Thoracic aorta (tissue), 2 donors: ENCODE measurements at places on chromosomes 2 and 18. TPM values are rescaled to one million over a fixed set of nuclear protein-coding genes. Genes with fewer than 3 reads are reported as not detected.
A peak's percentile ranks its signal among the peaks of the same experiment; 100 is the strongest.

Gene RSAD2
- 11.3 TPM for total RNA-seq

Gene FBLN7
- 5.1 TPM for total RNA-seq

Gene ONECUT2
- not detected for total RNA-seq

Gene RAB6C
- total RNA-seq, result 0.68 TPM

Gene EXOC6B
- 29.6 TPM for total RNA-seq

Gene CCDC121
- 1.9 TPM for total RNA-seq

Gene RNF125
- 2.2 TPM for total RNA-seq

Gene TEKT4
- not detected for total RNA-seq

Gene AQP4
- not detected for total RNA-seq

DNA sequence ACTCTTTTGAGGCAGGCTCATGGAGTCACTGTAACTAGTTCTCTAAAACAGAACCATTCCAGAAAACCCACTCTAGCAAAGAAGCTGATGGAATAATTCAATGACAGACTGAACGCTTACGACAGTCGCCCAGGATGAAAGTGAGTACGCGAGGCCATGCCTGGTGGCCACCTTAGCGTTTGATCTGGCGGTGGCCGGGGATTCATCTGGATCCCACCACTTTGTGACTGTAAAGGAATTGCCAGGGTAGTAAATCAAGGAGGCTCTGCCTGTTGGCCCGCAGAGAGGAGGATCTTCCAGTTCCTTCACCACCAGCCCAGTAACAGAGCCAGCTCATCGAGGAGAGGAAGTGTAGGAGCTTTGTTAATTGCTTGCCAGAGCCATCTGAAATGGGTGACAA lies 34.6 kb downstream of the GREB1 start:
- no peaks in the 10 kb centered on the region for H3K36me3 ChIP-seq
- no peak overlapping the region for H3K27ac ChIP-seq
- no peaks in the 10 kb centered on the region for H3K27me3 ChIP-seq
- H3K4me3 ChIP-seq, result no peak overlapping the region
- no peak for DNase-seq

GRCh38 chr2:234330902-234331301 lies 166.0 kb downstream of the ARL4C start:
- no peak overlapping the region for H3K4me3 ChIP-seq
- no peaks in the 10 kb centered on the region for H3K36me3 ChIP-seq
- H3K4me1 ChIP-seq, result no peaks in the 10 kb centered on the region
- no peak overlapping the region for H3K27ac ChIP-seq

DNA sequence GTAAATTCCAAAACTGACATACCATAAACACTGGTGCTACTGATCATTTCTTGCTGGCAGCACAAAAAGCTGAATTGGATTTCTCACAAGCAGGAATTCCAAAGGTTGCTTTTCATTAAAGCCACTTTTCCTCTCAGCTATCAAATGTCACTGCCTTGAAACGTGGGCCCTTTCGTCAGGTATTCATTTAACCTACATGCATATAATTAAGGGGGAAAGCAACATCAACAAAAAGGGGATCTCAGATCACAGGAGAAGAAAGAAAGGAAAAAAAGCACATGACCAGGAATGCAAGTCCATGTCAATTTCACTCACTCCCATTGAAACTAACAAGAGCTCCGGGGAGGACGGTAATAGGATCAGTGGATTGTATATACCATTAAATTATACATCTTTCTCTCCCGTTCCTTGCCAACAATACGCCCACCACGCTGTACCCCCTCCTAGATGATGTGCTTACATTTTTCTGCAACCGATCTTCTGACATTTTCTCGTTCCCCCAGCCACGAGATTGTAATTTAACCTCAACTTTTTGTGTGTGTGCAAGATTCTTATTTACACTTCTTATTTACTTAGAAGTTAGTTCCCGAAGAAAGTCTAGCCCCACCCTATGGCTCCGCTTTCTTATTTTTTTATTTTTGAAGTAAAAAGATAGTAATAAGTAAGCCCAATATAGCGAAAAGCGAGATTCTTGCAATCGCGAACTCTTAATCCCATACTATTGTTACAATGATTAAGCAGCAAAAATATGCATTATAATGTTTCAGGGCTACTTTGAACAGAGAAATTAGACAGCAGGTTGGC lies 725 bp downstream of the FIGN start:
- H3K4me3 ChIP-seq, result peak overlapping the region; percentile 91
- no peak for DNase-seq
- no peaks in the 10 kb centered on the region for H3K27me3 ChIP-seq
- no peaks in the 10 kb centered on the region for H3K36me3 ChIP-seq
- H3K4me1 ChIP-seq, result no peaks in the 10 kb centered on the region

GRCh38 chr18:11953113-11953512 lies 28.2 kb upstream of the IMPA2 start:
- no peaks in the 10 kb centered on the region for H3K27me3 ChIP-seq
- DNase-seq, result no peak
- no peak overlapping the region for H3K27ac ChIP-seq
- no peak overlapping the region for H3K4me3 ChIP-seq

GRCh38 chr2:20616341-20616871 lies 34.5 kb downstream of the HS1BP3 start:
- H3K27me3 ChIP-seq, result no peaks in the 10 kb centered on the region
- H3K4me3 ChIP-seq, result no peak overlapping the region
- peak overlapping the region; percentile 99 for H3K27ac ChIP-seq
- peaks cover 44% of the 10 kb centered on the region for H3K4me1 ChIP-seq
- DNase-seq, result no peak
- peaks cover 7% of the 10 kb centered on the region for H3K36me3 ChIP-seq

DNA sequence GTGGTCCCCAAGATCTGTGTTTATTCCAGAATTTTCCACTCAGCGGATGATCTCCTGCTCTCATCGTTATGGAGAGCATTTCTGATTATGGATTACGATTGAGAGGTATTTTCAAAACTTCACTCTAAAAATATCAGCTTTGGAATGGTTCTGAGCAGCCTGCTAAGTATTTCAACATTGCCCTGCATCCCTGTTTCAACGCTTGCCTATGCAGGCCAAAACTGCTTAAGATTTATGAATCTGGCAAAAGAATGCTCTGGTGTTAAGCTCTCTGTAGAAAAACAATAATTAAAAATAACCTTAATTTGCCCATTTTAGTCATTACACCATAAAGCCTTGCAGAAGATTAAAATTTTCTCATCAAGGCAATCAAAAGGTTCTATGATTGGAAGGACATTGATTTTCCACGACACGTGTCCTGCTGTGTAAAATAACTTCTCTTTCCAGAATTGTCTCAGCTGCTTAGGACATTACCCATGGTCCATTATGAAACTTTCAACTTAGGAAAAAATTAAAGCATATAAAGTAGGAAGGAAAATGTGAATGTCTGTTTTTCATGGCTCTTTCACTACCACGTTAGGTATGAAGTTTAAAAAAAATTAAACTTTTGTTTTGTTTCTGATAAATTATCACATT lies 229.9 kb downstream of the ACKR3 start:
- peak overlapping the region; percentile 45 for H3K27ac ChIP-seq
- DNase-seq, result no peak
- peaks cover 23% of the 10 kb centered on the region for H3K4me1 ChIP-seq
- H3K27me3 ChIP-seq, result no peaks in the 10 kb centered on the region
- H3K4me3 ChIP-seq, result no peak overlapping the region

GRCh38 chr2:223100061-223100511 lies 48.1 kb downstream of the KCNE4 start:
- no peak for DNase-seq
- no peaks in the 10 kb centered on the region for H3K36me3 ChIP-seq
- H3K4me3 ChIP-seq, result no peak overlapping the region
- H3K27me3 ChIP-seq, result no peaks in the 10 kb centered on the region

DNA sequence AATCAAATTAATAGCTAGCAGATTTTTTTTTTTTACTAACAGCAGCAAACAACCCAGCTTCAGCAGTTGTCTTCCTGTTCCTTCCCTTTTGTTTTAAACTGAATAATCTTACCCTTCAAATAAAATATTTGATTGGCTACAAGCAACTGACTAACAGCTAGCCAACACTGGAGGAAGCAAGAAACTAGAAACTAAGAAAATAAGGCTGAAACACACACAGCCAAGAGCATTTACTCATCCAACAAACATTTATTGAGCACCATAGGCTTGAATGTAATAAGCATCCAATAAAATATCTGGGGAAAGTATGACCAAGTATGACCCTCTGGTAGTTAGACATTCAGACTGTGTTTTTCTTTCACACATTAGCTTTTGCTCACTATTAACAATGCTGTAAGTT lies 189.2 kb downstream of the CD226 start:
- no peak overlapping the region for H3K4me3 ChIP-seq
- no peaks in the 10 kb centered on the region for H3K27me3 ChIP-seq
- no peaks in the 10 kb centered on the region for H3K36me3 ChIP-seq
- DNase-seq, result no peak

- no peaks in the 10 kb centered on the region for H3K36me3 ChIP-seq
- H3K4me1 ChIP-seq, result peaks cover 35% of the 10 kb centered on the region
- H3K4me3 ChIP-seq, result no peak overlapping the region
- peak overlapping the region; percentile 19 for H3K27ac ChIP-seq
- DNase-seq, result no peak
- no peaks in the 10 kb centered on the region for H3K27me3 ChIP-seq
Measured at GRCh38 chr2:204116159-204116792, 179.7 kb downstream of the ICOS start.

DNA sequence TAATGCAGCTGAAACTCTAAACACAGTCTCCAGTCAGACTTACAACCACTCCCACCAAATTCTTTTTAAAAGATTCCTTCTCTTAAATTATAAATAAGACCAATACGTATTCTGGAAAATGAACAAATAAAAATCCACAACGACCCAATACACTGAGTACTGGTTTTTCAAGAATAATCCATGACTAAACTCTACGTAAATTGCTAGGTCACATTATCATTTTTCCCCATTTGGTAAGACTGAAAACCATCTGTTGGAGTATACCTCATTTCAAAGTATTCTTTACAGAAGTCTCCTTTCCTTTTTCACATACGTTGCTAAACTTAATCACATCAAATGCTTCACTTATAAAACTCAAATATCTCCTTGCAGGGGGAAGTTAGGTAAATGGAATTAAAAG lies 6.0 kb downstream of the ZNF516 start:
- DNase-seq, result no peak
- no peak overlapping the region for H3K4me3 ChIP-seq
- no peak overlapping the region for H3K27ac ChIP-seq

- peak overlapping the region; percentile 70 for H3K27ac ChIP-seq
- H3K27me3 ChIP-seq, result no peaks in the 10 kb centered on the region
- H3K36me3 ChIP-seq, result no peaks in the 10 kb centered on the region
- H3K4me3 ChIP-seq, result peak overlapping the region; percentile 97
- H3K4me1 ChIP-seq, result peaks cover 8% of the 10 kb centered on the region
Measured at GRCh38 chr2:129876541-129876940, 102.9 kb upstream of the RAB6C start.

DNA sequence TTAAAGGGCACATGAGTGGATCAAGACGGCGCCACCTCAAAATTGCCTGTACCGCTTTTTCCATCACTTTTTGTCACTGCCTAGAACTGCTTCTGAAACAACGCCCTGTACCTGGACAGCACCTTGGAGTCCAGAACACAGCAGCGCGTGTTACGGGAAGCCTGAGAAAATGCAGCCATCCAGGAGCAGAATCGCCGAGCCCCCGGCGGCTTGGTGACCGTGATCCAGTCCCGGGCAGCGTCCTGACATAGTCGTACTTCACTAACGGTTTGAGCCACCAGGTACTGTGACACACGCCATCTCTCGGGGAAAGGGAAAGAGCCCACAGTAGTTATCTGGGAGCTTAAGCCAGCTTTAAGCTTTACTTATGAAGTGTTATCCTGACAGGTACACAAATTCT lies 168.9 kb upstream of the SALL3 start:
- H3K27ac ChIP-seq, result no peak overlapping the region
- no peaks in the 10 kb centered on the region for H3K36me3 ChIP-seq
- H3K4me1 ChIP-seq, result no peaks in the 10 kb centered on the region
- no peak for DNase-seq

GRCh38 chr18:5430131-5430530 lies 113.7 kb downstream of the EPB41L3 start:
- H3K27ac ChIP-seq, result no peak overlapping the region
- no peaks in the 10 kb centered on the region for H3K4me1 ChIP-seq
- DNase-seq, result no peak
- H3K4me3 ChIP-seq, result no peak overlapping the region
- no peaks in the 10 kb centered on the region for H3K36me3 ChIP-seq
- H3K27me3 ChIP-seq, result no peaks in the 10 kb centered on the region

DNA sequence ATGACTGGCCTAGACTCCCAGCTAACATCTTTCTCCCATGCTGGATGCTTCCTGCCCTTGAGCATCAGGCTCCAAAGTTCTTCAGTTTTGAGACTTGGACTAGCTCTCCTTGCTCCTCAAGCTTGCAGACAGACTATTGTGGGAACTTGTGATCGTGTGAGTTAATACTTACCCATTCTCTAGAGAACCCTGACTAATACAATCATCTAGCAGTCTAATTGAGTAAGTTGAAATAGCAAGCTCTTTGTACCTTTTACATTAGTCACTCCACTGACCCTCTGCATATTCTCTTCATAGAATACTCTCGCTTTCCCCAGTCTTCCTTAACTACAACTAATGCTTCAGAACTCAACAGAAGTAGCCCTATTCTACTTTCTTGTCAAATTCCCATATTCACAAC lies 434.6 kb upstream of the NXPH2 start:
- no peaks in the 10 kb centered on the region for H3K4me1 ChIP-seq
- H3K27me3 ChIP-seq, result no peaks in the 10 kb centered on the region
- no peak overlapping the region for H3K4me3 ChIP-seq
- H3K36me3 ChIP-seq, result no peaks in the 10 kb centered on the region
- H3K27ac ChIP-seq, result no peak overlapping the region

- no peak overlapping the region for H3K27ac ChIP-seq
- no peaks in the 10 kb centered on the region for H3K4me1 ChIP-seq
- H3K4me3 ChIP-seq, result no peak overlapping the region
- no peaks in the 10 kb centered on the region for H3K36me3 ChIP-seq
Measured at GRCh38 chr18:11392980-11393885, 216.2 kb upstream of the SLC35G4 start.

DNA sequence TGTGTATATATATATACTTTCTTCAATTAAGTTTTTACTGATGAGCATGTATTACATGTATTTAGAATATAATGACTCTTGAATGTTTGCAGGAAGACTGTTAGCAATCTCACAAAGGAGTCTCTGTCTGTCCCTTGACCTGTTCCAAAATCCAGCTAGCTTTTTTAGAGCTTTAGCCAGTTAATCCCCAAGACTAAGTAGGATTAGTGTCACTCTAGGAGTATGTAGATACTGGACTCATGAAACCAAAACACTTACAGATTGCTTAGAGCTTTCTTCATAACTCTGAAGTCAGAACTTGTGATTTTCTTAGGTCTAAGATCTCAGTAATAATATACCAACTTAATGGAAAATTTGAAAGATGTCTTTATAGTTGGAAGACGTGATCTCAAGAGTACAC lies 2.2 kb downstream of the UBXN4 start:
- no peak overlapping the region for H3K4me3 ChIP-seq
- DNase-seq, result no peak
- peaks cover 24% of the 10 kb centered on the region for H3K4me1 ChIP-seq

- no peaks in the 10 kb centered on the region for H3K4me1 ChIP-seq
- DNase-seq, result no peak
- no peak overlapping the region for H3K4me3 ChIP-seq
- H3K27ac ChIP-seq, result no peak overlapping the region
Measured at GRCh38 chr2:106124905-106125549, 69.1 kb downstream of the UXS1 start.
